ENCODE measurements at places on chromosomes 5 and 9.

- no peak for DNase-seq
Observed at GRCh38 chr9:38233343-38233742, 159.2 kb upstream of the ALDH1B1 start.

- DNase-seq: no peak
Observed at GRCh38 chr5:156715287-156715686, 134.8 kb upstream of the PPP1R2B start.

DNA sequence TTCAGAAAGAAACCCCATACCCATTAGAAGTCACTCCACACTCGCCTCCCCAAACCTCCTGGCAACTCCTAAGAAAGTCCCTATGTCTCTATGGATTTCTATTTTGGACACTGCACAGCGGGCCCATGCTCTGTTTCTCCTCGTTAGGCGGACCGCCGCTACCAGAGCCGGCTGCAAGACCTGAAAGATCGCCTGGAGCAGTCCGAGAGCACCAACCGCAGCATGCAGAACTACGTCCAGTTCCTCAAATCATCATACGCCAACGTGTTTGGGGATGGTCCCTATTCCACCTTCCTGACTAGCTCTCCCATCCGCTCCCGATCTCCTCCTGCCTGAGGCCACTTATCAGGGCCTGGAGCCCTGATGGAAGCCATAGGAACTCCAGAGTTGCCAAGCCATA lies 4.6 kb upstream of the GLE1 start:
- DNase-seq: no peak

DNA sequence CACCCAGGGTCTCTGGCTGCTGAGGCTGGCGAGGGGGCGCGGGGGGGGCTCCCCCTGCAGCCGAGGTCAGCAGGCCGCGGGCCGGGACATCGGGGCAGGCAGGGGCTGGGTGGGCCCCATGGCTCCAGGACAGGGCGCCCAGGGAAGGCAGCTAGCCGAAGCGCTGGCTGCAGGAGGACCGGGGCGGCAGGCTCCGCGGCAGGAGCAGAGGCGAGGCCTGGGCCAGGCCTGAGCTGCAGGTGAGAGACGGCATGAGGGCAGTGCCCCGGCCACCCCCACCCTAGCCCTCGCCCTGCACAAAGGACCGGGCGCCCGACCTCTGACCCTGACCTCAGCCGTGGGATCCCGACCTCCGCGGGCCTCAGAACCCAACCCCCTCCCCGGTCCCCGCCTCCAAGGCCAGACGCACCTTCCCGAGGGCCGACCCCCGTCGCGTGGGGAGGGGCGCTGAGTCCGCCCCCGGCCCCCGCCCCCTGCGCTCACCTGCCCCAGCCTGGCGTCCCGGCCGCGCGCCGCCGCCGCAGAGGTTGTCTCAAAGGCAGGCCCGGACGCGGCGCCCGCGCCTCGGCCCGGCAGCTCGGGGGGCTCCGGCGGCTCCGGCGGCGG lies 431 bp downstream of the RNF208 start:
- no peak for DNase-seq

DNA sequence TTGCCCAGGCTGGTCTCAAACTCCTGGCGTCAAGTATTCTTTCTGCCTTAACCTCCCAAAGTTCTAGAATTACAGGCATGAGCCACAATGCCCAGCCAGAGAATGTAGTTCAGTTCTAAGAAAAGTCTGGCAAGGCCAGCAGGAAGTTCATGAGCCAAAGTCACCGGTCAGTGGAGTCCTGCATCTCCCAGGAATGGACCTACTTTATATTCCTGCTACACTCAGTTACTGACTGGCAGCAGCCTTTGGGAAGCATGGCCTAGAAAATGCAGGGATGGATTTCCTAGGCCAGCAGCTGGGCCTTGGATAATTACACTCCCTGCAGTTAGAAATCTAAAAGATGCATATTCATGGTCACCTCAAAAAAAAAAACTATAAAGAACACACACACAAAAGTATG lies 135.7 kb downstream of the CAAP1 start:
- no peak for DNase-seq

- no peak for DNase-seq
Observed at GRCh38 chr9:6098431-6098830, 83.0 kb upstream of the RANBP6 start.

DNA sequence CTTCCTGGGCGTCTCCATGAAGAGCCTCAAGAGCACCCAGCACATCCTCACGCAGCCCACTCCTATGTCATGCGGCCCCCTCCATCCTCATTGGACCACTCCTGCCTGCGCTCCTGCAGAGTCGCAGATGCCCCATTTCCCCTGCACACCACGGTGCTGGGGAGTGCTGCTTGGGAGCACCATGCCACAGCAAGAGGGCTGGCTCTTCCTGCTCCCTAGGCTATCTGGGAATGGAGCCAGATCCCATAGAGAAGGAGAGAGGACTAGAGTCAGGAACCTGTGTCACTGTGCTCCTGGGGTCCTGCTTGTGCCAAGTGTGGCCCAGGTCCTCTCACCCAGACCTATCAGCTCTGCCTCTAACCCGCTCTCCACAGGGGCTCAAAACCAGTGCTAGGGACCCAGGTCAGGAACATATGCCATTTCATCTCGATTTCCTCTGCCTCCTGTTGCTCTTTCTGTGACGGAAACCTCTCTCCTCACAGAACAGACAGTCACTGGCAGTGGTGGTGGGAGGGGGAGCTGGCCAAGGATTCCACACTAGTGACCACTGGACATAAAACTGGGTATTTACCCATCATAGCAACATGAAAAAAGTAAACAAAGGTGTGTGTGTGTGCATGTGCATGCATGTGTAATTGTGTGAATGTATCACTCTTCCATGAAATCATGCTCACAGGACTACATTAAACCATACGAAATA lies 178.4 kb downstream of the TTLL11 start:
- no peak for DNase-seq

DNA sequence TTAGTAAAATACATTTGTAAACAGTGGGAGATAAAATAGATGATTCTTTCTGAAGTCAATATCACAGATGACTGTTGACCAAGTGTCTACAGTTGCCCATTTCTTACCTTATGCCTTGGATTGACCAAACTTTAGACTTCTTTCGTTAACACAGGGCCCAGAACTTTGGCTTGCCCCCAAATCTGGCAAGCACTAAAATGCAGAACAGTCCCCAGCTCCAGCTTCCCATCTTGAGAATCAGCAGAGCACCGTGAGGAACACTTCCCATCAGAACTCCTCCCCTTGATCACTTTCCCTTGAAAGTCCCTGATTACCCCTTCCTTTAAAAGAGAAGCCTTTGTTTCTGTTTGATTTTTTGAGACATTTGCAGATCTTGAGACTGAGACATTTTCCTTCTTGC lies 1039.9 kb downstream of the TLE1 start:
- DNase-seq: no peak

DNA sequence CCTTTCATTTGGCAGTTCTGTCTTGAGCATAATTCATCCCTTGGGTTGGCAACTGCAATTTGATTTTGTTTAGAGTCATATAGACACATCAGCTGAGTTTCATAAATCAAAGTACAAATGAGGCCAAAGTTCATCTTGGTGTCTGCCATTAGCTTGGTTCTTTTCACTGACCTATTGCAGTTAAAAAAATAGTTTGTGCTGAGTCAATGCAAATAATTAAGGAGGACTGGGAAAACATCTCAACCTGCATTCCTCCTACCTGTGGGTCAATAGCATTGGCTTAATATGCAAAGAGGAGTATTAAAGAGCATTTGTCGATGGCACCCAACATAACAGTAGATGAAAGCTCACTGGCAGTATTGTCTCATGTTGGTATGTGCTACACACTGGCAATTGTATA lies 1.6 kb downstream of the PKD2L2 start:
- no peak for DNase-seq

GRCh38 chr9:79020276-79020675 lies 551.5 kb upstream of the TLE4 start:
- DNase-seq: no peak

GRCh38 chr9:123749580-123750202 lies 180.2 kb downstream of the DENND1A start:
- no peak for DNase-seq

DNA sequence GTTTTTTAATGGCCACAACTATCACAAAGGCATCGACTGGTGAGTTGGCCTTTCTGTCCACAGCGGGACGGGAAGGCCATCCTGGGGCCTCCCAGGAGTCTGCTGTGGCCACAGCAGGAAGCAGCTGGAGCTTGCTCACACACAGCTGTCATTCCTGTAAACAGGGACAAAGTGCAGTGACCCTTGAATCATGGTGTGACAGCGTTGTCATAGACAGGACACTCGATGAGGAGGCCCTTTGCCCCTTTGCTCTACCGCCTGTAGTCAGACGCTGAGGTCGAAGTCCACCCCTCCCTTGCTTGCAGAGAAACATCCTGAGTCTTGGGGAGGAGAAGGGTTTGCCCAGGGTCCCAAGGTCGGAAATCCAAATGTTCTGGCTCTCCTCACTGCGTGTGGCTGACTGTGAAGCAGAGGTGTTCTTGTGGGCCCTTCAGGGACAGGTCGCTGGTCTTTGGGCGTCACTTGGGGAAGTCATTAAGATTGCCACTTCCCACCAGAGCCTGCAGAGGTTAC lies 35.1 kb downstream of the NDST1 start:
- no peak for DNase-seq

- no peak for DNase-seq
Observed at GRCh38 chr5:6470672-6471071, 22.0 kb downstream of the UBE2QL1 start.

Data from NCI-H526 treated with DMSO at 0.1 percent for 48 hours (cell line).